ENCODE measurements at places on chromosomes 2 and 18.

GRCh38 chr18:49446481-49446880 lies 14.0 kb downstream of the DYM start:
- DNase-seq: no peak

- DNase-seq: no peak
These were observed 126.4 kb upstream of the HNMT start for GRCh38 chr2:137837830-137838229.

DNA sequence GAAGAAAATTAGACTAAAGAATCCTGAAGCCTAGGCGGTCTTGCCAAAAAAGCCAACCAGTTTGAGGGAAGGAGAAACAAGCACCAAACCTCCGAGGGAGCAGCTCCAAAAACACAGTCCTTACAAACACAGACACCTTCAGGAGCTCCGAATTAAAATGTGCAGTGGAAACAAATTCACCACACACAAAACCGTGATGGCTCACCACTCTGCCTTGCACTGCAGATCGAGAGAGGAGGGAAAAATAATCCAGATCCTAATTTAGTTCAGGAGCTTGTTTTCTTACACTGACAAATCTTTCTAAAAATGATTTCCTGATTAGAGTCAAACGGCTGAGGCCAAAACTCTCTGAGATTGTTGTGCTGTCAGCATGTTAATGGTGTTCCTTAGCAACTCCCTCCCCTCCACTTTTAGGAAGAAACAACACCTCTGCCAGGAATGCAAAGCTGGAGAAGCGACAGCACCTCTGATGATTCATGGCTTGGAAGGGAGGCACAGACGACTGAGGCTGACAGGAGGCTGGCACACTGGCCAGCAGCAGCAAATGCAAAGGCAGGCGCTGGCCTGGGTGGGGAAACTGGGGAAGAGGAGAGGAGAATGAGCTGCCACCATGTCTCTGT lies 249.4 kb upstream of the KLHL29 start:
- DNase-seq: no peak

GRCh38 chr2:30803281-30803680 lies 4.0 kb downstream of the CAPN13 start:
- no peak for DNase-seq

- DNase-seq: no peak
These were observed 79.2 kb downstream of the BIN1 start for GRCh38 chr2:127027715-127028114.

DNA sequence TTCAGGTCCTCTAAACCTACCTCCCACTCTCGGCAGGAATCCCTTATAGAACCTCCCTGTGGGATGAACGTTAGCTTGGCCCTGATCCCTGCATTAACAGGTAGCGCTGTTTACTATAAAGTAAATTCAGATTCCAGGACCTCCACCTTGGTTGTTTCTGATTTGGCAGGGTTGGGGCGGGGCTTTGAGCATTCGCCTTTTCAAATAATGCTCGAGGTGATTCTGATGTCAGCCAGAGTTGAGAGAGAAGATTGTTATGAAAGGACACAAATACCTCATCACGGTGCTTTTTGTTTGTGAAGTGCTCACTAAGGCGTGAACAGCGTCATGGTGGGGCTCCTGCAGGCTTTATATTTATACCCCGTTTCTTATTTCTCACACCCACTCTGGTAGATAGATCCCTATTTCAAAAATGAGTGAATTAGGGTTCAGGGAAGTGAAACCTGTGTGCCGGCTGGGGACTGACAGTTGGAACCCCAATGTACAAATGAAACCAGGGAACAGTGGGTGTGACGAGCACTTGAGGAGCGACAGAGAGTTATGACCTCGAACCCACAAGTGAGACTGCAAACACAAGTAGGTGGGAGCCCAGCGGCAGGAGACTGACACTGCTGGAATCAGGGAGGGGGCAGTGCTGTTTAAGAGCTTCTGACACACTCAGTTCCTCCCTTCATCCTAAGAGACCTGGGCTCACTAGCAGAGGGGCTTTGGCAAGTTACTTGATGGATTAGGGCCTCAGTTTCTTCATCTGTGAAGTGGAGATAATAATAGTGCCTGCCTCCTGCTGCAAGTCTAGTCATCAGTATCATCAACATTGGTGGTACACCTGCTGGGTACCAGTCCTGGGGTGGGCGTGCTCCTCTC lies 14.2 kb upstream of the CXCR4 start:
- peak; percentile 55 for DNase-seq

- DNase-seq: no peak
These were observed 42.4 kb downstream of the CYB5A start for GRCh38 chr18:74249181-74249968.

- no peak for DNase-seq
These were observed 9.5 kb upstream of the PARD3B start for GRCh38 chr2:204535764-204536163.

- DNase-seq: no peak
These were observed 10.9 kb upstream of the DLX2 start for GRCh38 chr2:172113617-172114016.

DNA sequence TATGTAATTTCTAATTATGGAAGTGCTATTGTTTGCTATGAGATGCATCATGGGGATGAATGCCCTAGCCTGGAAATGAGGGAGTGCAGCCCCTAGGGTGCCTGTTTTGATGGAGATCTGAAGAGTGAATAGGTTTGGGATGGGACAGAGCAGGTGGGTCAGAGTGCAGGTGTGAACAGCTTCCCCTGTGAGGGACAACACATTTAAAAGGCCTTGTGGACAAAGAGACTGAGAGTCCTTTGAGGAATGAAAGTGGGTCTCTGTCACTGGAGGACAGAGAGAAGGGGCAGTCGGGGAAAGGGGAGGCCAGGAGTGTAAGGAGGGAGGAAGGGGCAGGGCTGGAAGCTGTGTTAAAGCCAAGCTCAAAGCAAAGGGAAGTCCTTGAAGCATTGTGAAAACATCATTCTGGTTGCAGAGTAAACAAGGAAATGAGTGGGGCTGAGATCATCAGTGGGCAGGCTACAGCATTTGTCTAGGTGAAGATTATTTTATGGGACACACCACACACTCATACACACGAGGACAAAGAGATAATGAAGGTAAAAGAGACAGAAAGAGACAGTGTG lies 877.6 kb downstream of the SLC4A3 start:
- DNase-seq: no peak

DNA sequence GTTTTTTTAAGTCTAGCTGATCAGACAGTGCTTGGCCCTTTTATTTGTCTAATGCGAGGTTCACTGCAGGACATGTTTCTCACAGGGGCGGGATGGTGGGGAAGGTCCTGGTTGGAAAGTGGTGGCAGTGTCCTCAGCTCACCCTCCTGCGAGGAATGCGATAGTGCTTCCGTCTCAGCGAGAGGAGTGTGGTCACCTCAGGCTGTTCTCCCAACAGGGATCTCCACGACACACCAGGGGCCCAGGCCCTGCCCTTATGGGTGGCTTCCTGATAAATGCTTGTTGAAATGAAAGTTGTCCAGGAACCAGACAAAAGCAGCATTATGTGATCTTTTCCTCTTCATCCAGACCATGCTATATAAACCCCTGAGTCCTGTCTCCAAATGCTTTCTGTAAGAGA lies 70.1 kb downstream of the BOLA3 start:
- no peak for DNase-seq

GRCh38 chr2:65562890-65563289 lies 130.5 kb upstream of the SPRED2 start:
- DNase-seq: no peak

GRCh38 chr2:75788154-75788553 lies 77.4 kb upstream of the GCFC2 start:
- no peak for DNase-seq

DNA sequence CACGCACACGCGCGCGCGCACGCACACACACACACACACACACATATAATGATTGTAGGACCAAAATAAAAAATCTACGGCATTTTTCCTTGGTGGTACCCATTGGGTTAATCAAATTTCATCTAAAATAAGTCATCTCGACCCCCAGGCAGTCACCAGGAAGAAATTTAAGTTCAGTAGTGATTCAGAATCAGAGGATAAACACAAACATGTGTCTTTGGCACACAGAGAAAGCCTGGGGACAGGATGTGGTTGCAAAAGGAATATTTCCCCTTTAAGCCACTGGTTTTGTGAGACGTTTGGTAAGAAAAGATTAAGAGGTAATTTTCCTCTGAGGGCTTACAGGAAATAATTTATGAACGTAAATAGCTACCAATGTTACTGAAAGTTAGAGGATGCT lies 171.6 kb upstream of the PIEZO2 start:
- DNase-seq: no peak

DNA sequence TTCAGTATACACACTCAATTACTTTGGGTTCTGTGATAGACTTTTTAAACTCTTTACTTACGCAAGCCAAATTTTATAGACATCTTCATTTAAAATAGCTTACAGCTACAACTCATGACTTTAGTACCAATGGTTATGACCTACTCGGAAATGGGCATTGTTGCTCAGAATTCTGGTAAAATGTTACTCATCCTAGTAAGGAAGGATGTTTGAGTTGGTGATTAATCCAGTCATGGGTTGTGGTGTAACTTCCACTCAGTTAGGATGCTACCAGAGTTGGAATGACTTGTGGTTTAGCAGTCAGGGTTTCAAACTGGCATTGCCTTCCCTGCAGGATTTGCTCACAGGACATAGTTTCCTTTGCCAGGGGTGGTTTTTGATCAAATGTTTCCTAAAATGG lies 7.4 kb upstream of the NPC1 start:
- no peak for DNase-seq

DNA sequence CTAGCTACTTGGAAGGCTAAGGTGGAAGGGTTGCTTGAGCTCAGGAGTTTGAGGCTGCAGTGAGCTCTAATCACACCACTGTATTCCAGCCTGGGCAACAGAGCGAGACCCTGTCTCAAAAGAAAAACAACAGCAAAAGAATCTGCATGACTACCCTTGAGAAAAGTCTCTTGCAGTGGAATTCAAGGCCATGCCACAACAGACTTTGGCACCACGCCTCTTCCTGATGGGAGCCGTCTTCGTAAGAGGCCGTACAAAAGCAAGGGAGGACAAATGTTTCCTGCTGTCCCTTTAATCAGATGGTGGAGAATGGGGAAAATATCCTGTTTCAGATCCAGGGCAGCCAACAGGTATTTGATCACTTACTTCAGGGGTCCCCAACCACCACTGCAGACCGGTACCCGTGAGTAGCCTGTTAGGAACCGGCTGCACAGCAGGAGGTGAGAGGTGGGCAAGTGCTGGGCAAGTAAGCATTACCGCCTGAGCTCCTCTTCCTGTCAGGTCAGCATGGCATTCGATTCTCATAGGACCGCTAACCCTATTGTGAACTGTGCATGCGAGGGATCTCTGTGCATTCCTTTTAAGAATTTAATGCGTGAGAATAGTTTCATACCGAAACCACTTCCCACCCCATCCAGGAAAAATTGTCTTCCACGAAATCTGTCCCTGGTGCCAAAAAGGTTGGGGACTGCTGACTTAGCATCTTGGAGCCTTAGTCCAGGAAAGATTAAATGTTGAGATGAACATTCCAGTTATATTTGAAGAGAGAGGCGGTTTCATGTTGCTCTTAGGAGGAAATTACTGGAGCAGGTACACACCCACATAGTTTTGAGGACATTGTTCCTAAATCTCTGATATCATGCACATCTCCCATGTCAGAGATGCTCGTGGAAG lies 94.4 kb upstream of the XPO1 start:
- no peak for DNase-seq

- DNase-seq: no peak
These were observed 29.2 kb upstream of the ZDBF2 start for GRCh38 chr2:206245265-206245672.

- DNase-seq: no peak
These were observed 244.7 kb downstream of the HNMT start for GRCh38 chr2:138209009-138209408.

GRCh38 chr2:66507673-66508201 lies 72.8 kb downstream of the MEIS1 start:
- no peak for DNase-seq

DNA sequence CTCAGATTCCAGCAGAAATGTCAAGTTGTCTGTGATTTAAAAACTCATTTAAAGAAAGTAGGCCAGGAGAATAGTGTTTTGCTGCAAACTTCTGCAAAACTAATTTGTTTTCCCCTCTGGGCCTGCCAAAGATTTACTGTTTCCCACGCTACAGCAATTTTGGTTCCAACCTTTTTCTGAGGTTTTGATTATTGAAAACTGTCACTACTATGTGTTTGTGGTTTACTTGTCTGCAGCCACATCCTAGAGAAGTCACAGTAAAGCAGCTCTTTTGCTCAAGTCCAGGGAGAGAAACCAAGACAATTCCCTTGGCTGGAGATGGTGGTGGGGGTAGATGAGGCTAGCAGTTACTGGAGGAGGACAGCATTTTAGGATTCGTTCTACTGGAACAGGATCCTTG lies 12.8 kb downstream of the IL1R2 start:
- DNase-seq: no peak

DNA sequence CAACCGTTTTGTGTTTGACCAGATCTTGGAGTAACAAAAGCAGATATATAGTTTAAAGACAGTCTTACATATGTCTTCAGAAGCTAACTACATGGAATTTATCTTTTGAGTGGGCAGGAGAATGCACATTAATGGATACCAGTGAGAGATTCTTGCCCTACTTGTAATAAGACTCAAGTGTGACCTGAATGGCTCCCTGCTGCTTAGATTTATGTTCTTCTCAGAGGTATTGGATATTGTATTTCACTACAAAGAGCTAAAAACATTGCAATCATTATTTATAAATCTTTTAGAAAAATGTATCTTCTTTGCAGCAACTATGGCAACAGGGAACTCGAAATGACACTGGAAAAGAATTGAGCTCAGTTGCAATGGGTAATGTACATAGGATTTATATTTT lies 227.7 kb downstream of the LRRTM4 start:
- no peak for DNase-seq

- no peak for DNase-seq
These were observed 11.2 kb downstream of the CWC22 start for GRCh38 chr2:179995741-179996515.

DNA sequence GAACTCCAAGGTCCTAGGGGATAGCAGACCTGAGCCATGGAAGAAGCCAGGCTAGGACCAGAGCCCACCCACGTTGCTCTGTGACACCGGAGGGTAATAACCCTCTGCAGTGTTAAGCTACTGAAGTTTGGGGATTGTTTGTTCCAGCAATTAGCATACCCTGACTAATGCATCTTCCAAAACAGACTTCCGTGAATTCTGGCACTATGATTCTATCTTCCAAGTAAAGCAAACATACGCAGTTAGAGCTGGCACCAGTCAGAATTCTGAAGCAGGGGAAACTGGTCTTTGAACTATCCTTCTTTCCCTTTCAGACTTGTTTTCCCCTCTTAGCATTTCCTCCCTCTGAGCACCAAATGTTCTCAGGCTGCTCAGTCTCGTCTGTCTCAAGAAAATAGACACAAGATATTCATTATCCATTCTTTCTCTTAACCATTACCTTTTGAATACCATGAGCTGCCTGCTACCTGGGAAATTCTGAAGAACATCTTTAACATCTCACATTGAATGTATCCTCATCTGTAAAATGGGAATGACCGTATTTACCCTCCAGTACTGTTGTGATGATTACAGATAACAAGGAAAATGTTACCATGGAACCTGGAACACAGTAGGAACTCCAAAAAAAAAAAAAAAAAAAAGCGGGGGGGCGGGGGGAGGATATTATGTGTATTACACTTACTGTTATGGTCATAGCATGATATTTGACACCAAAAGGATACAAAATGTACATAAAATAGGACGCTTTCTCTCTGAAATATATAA lies 108.2 kb downstream of the TCF4 start:
- no peak for DNase-seq

- no peak for DNase-seq
These were observed 306.7 kb upstream of the POU3F3 start for GRCh38 chr2:104547221-104547620.

- no peak for DNase-seq
These were observed 28.1 kb downstream of the FAP start for GRCh38 chr2:162215162-162215561.

GRCh38 chr2:221104361-221104811 lies 467.7 kb downstream of the EPHA4 start:
- DNase-seq: no peak
